ENCODE measurements at places on chromosomes 7 and 10.

GRCh38 chr10:29823553-29824080 is 188.8 kb upstream of the SVIL start:
- DNase-seq: no peak

GRCh38 chr7:107945332-107945731 is 54.3 kb downstream of the DLD start:
- DNase-seq: no peak

GRCh38 chr10:77910524-77911145 is 15.9 kb downstream of the DLG5 start:
- DNase-seq: no peak

DNA sequence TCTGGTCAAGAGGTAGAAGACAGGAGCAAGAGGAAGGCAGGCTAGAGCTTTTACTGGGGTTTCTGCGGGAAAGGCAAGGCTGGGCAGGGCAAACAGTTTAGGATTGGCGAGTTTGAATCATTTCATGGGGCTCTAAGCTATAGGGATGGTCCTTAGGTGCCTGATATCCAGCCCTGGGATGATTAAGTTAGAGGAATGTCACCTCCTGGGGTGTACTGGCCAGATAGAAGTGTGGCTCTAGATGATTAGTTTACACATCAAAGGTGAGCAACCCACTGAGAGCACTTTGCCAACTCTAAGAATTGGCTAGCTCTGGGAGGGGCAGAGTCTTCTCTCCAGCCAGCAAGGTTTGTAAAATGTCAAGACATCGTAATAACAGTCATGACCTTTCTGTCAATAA is 52.4 kb downstream of the ZNF365 start:
- no peak for DNase-seq

GRCh38 chr7:82202965-82203364 is 240.6 kb downstream of the CACNA2D1 start:
- no peak for DNase-seq

- DNase-seq: no peak
Observed at GRCh38 chr10:77898323-77899079, 28.1 kb downstream of the DLG5 start.

GRCh38 chr7:4905171-4905570 is 21.7 kb upstream of the RADIL start:
- no peak for DNase-seq

- DNase-seq: no peak
Observed at GRCh38 chr7:117068511-117069145, 115.3 kb downstream of the ST7 start.

- no peak for DNase-seq
Observed at GRCh38 chr7:116872026-116872425, 9.6 kb downstream of the CAPZA2 start.

DNA sequence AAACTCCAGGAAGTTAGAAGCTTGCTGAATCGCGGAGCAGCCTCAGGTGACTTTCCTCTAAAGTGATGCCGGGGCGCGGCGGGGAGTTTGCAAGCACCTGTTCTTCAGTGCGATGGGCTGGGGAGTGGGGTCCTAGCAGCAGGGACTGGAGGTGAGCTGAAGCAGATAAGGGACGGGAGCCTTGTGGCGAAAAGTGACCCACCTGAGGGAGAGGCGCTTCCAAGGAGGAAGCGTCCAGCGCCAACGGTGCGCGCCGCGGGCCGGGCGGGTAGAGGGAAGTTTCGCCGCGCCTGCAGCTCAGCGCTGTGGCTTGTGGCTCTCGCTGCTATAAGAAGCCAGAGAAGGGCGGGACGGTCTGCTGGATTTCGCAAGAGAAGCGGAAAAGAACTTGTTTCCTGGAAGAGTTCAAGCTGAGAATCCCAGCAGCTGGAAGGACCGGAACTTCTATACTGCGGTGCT is at the start of gene STEAP4:
STEAP4 (minus strand) TSS at position 305 of the 459 bp plus-strand sequence. CDS start 22,625 bp downstream, outside the sequence.
- DNase-seq: no peak

GRCh38 chr10:5858811-5859210 is 30.9 kb downstream of the ANKRD16 start:
- DNase-seq: no peak

- no peak for DNase-seq
Observed at GRCh38 chr10:92574548-92575261, 812 bp upstream of the IDE start.

DNA sequence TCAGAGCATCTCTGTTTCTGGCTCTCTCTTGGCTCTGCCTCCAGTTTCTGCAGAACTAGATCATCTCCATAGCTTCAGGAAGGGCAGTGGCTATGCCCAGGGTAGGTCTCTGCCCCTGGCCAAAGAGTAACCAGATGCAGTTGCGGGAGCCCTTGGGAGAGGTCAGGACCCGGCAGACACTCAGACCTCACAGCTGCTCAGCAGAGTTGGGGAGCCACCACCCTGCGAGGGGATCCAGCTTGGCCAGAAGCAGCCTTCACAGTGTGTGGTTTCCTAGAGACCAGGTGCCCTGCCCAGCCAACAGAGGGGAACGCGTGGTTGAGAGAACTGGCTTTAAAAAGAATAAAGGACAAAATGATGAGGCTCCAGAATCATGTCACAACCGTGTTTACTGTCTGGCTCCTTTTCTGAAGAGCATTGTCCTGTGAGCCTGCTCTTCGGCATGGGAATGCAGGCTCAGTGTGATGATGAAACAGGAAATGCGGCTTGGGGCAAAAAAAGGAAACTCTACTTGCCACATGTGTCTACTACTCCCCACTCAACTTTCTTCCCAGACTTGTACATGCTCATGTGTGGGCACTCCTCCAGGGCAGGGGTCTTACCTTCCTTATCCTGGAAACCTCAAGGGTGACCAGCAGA is 243.1 kb downstream of the INHBA start:
- DNase-seq: no peak

GRCh38 chr7:19754521-19755116 is 18.8 kb downstream of the TMEM196 start:
- no peak for DNase-seq

DNA sequence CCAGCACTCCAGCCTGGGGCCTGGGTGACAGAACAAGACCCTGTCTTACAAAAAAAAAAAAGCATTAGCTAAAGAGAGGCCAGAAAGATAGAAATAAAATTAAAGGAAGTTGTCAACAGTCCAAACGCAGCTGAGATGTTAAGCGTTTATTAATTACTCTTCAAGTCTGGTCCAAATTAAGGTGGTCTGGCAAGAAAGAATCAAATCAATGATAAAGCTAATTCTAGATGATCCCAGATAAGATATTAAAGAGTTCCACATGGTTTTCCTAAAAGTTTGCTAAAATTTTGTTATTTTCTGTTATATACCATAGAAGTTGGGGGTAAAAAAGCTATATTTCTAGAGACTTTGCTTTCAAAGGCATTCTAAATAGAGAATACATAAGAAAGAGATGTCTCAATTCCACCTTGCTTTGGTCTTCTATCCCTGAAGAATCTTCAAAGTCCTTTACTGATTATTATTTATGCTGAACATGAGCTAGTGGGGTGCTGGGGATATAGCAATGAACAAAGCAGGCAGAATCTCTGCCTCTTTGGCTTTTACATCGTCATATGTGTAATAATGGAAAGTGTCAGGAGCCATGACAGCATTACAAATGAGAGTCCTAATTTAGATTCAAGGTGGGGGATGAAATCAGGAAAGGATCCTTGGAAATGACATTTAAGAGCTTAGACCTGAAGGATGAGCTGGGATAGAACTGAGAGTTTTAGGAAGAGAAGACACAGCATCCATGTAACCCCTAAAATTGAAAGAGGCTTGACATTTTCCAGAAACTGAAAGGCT is 23.4 kb downstream of the FRA10AC1 start:
- DNase-seq: no peak

- DNase-seq: no peak
Observed at GRCh38 chr7:41190581-41190980, 512.3 kb downstream of the INHBA start.

DNA sequence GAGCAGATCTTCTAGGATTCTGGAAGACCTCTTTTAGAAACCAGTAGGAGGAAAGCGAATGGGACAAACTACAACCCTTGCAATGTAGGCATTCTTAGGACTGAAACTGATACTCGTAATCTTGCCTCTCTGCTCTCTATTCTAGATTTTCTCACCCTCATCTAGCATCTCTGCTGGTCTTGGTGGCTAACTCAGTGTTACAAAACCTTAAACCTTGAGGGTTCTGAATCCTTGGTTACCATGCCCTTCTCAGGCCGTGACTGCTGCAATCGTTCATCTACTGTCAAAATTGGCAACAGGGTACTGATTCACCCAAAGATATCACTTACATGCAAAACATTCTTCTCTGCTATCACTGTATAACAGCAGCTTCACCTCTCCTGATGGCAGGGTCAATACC is 55.2 kb downstream of the SAMD9 start:
- no peak for DNase-seq

DNA sequence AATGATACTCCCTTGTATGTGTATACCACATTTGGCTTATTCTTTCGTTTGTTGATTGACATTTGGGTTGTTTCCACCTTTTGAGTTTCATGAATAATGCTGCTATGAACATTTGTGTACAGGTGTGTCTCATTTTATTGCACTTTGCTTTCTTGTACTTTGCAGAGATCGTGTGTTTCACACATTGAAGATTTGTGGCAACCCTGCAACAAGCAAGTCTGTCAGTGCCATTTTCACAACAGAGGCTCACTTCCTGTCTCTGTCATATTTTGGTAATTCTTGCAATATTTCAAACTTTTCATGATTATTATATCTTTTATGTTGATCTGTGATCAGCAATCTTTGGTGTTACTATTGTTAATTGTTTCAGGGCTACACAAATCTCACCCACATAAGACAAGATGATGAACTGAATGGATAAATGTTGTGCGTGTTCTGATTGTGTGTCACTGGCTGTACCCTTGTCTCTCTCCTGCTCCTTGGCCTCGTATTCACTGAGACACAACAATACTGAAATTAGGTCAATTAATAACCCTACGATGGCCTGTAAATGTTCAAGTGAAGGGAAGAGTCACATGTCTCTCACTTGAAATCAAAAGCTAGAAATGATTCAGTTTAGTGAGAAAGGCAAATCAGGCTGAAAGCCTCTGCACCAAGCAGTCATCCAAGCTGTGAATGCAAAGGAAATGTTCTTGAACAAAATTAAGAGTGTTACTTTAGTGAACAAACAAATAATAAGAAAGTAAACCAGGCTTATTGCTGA is 133.6 kb upstream of the JCAD start:
- no peak for DNase-seq

- no peak for DNase-seq
Observed at GRCh38 chr7:30915005-30915601, 3.5 kb downstream of the AQP1 start.

- DNase-seq: no peak
Observed at GRCh38 chr10:1540144-1540543, 197.2 kb downstream of the ADARB2 start.

- peak; percentile 41 for DNase-seq
Observed at GRCh38 chr7:1531263-1531978, 919 bp downstream of the MAFK start.

GRCh38 chr7:85521108-85521694 is 334.3 kb upstream of the SEMA3D start:
- DNase-seq: no peak

GRCh38 chr7:108026116-108026515 is 23.2 kb upstream of the LAMB1 start:
- DNase-seq: no peak

- no peak for DNase-seq
Observed at GRCh38 chr10:129760003-129760315, 204.1 kb downstream of the EBF3 start.

GRCh38 chr10:43921478-43921877 is 272.8 kb upstream of the ZNF32 start:
- no peak for DNase-seq

Data from activated naive CD8-positive, alpha-beta T cell treated with anti-CD3 and anti-CD28 coated beads for 36 hours (primary cell).